Neuronal stem cell (in vitro differentiated cells): ENCODE measurements at places on chromosomes 12 and 14.
A peak's percentile ranks its signal among the peaks of the same experiment; 100 is the strongest.

GRCh38 chr14:43539210-43539609 lies 967.9 kb downstream of the FSCB start:
- DNase-seq = peak; percentile 15

DNA sequence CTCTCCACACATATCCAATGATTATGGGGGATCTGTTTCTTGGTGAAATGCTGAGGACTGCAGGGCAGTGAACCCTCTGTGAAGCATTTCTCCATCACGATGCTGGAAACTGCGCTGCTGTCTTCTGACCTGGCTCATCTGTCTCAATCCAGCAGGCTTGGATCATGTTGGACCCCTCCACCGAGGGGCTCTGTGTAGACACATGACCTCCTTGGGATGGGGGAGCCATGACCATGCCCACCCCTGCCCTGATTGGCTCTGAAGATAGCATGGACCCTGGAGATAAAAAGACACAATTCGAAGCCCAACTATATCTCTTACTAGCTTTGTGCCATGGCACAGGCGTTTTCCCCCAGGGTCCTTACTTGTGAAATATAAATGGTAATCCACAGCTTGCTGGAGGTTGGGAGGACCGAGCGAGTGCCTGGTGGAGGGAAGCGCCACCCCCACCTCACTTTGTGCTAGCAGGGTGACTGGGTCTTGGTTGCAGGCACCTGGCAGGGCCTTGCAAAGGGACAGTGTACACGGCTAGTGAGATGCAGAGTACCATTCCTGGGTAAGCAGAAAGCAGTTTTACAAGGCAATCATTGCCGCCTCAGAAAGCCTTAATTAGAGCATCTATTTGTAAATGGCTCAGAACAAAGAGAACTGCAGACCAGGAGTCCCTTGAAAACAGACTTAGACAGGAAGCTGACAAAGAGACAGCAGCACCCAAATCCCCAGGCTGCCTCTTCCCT lies 2.4 kb upstream of the KRT83 start:
- no peak for DNase-seq

- no peak for DNase-seq
These were observed 155.3 kb upstream of the ATP2B1 start for GRCh38 chr12:89863968-89864367.

DNA sequence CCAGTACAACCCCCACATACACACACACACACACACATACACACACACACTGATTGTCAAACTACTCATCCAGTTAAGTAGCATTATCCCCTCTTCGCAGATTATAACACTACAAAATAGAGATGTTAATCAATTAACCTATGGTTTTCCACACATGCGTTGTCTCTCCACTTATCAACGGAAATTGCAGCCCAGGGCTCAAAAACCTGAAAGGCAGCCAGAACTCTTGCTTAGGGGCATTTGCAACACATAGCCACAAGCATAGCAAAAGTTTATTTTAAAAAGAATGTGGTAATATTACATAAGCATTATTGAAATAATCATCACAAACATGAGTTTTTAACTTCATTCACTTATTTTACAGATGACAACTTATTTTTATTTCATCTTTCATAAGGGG lies 265.8 kb downstream of the SLC16A7 start:
- no peak for DNase-seq

DNA sequence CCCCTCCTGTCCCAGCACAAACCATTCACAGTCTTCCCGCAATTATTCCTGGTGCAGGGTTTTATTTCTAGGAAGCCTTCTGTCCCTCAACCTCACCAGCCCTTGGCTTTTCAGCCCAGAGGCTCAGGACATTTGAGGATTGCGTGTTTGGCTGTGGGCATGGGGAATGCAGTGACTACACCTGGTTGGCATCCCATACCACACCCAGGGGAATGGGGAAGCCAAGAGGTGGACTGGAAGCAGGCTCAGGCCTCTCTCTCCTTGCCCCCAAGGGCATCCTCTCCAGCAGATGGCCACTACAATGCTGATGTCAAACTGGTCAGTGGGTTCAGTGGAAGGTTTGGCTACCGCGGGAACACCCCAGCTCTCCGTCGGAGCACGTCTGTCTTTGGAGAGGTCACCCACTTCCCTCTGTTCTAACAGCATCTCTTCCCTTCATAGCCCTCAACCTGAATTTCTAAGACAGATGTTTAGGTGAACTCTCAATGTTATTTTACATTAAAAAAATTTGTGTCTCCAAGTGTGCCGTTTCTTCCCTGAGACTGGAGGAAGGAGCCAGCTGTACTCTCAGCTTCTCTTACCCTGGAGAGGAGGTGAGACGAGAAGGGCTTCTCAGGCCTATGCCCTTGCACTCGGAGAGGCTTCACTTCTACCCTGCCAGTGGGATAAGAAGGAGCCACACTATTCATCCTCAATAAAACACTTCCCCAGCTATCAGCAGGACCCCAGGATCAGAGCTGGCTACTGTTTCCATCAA lies 35.5 kb downstream of the DCAF4 start:
- DNase-seq = no peak

GRCh38 chr14:49945448-49946319 lies 52.8 kb downstream of the ARF6 start:
- no peak for DNase-seq

- no peak for DNase-seq
These were observed 22.7 kb downstream of the CGRRF1 start for GRCh38 chr14:54532111-54533012.

DNA sequence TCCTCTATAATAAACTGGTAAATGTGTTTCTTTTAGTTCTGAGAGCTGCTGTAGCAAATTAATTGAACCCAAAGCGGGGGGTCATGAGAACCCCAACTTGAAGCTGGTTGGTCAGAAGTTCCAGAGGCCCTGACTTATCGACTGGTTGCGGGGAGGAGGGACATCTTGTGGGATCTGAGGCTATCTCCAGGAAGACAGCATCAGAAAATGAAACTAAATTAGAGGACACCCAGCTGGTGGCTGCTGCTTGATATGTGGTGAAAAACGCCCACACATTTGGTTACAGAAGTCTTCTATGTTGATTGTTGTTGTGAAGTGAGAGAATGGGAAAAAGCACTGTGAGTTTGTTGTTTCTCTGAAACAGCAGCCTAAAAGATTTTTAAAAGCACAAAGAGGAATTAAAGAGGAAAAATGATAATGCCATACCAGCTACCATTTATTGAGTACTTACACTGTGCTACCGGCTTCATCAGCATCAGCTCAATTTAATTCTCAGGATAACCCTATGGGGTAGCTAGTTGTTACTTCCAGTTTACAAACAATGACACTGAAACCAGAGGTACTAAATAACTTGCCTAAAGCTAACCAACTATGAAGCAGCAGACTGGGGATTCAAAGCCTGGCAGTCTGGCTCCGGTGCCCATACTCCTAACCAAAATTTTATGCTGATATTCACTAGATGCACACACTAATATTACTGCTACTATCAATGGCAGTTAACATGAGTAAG lies 24.3 kb downstream of the DDX24 start:
- no peak for DNase-seq

GRCh38 chr12:80551897-80552296 lies 107.9 kb downstream of the PTPRQ start:
- no peak for DNase-seq

- no peak for DNase-seq
These were observed 75.7 kb downstream of the GTF2A1 start for GRCh38 chr14:81144824-81145603.

DNA sequence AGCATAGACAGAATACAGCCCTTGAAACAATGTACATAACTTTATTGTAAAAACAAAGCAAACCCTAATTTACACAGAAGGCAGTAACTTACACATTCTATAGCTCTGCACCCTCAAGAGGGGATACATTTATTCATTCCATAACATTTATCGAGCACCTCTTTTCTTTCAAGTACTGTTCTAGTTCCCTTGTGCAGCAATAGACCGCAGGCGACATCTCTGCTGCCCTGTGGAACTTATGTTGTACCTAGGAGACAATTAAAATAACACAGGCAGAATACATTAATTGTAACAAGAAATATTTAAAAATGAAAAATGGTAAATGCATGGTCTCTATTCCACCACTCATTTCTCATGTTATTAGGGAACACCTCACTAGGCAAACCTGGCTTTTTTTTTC lies 1.4 kb upstream of the ARHGDIB start:
- DNase-seq = no peak
